Gastroesophageal sphincter (tissue), 4 donors: ENCODE measurements at places on chromosomes 3 and 15.

DNA sequence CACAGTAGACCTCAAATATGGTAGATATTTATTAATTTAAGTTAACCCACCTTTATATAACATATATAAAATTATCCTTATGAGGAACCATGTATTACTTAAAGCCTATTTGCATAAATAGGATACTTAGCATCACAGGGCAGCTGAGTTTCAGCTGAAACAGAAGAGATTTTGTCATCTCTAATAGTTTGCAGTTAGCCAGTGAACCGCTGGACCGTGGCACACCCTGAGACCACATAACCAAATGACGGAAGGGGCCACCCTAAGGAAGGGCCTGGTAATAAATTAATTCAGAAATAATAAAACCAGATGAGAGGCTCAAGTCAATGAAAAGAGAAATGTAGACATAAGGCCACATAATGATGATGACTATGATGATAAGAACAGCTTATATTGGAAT is 107.7 kb downstream of the MYO5A start:
- ATAC-seq: no peak

GRCh38 chr3:182104881-182105280 is 393.2 kb downstream of the SOX2 start:
- ATAC-seq: no peak

GRCh38 chr15:42716626-42717025 is 20.3 kb downstream of the CDAN1 start:
- no peak for ATAC-seq

DNA sequence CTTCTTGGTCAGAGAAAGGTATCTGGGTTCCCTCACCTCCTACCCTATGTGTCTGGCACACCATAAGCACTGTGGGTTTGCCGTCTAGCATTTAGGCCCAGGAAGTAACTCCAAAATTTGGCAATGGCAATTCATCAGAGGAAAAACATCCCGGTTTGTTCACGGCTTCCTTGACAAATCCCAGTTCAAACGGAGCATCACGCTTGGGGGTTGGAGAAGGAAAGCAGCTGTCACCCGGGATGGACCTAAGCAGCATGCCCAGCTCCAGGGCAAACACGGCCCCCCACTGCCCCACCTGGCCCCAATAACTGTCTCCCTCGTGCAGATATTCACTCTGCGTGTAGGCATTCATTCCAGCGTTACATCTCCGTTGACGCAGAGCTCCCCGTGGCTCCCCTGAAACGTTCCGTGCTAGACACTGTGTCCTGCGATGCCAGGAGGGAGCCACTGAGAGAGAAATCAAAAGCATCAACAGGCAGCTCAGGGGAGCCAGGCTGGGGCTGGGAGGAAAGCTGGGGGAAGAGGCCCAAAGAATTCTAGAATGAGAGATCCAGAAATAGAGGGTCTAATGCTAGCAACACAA is 41.4 kb downstream of the NTRK3 start:
- no peak for ATAC-seq

DNA sequence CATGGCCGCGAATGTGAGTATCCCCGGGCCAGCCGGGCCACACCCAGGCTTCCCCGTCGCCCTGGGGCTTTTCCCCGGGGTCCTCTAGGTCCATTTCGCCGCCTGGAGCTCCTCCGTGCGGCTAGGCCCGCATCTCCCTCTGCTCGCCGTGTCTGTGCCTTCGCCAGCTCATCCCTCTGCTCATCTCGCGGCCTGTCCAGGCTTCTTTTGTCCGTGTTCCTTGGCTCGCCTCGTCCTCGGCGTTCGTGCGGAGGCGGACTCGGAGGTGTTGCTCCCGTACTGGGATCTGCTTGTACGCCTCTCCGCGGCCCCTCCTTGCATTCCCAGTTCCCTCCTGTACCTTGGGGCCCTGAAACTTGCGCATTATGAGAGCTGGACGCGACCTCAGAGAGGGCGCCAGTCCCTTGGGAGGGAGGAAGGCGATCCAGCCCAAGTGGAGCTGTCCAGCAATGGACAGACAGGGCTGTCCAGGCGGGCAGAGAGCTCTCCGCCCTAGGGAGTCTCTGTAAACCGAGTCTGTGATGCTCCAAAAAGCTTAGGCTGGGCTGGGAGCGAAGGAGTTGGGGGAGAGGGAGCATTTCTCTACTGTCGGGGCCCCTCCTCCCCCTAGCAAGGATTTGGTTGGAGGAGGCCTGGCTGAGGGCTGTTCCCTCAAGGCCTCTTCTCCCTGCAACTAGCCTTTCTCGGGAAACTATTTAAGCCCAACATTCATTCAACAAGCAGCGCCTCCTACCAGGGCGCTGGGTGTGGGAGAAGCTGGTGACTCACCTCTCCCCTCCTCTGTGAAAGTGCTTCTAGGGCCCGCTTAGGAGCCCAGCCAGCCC is 553 bp downstream of the TMEM43 start:
- ATAC-seq: peak; percentile 66

DNA sequence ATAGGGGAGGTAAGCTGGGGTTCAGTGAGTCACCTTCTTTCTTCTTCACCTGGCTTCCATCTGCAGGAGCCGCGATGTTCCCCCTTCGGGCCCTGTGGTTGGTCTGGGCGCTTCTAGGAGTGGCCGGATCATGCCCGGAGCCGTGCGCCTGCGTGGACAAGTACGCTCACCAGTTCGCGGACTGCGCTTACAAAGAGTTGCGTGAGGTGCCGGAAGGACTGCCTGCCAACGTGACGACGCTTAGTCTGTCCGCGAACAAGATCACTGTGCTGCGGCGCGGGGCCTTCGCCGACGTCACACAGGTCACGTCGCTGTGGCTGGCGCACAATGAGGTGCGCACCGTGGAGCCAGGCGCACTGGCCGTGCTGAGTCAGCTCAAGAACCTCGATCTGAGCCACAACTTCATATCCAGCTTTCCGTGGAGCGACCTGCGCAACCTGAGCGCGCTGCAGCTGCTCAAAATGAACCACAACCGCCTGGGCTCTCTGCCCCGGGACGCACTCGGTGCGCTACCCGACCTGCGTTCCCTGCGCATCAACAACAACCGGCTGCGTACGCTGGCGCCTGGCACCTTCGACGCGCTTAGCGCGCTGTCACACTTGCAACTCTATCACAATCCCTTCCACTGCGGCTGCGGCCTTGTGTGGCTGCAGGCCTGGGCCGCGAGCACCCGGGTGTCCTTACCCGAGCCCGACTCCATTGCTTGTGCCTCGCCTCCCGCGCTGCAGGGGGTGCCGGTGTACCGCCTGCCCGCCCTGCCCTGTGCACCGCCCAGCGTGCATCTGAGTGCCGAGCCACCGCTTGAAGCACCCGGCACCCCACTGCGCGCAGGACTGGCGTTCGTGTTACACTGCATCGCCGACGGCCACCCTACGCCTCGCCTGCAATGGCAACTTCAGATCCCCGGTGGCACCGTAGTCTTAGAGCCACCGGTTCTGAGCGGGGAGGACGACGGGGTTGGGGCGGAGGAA is 2.6 kb downstream of the ISLR2 start:
- no peak for ATAC-seq

DNA sequence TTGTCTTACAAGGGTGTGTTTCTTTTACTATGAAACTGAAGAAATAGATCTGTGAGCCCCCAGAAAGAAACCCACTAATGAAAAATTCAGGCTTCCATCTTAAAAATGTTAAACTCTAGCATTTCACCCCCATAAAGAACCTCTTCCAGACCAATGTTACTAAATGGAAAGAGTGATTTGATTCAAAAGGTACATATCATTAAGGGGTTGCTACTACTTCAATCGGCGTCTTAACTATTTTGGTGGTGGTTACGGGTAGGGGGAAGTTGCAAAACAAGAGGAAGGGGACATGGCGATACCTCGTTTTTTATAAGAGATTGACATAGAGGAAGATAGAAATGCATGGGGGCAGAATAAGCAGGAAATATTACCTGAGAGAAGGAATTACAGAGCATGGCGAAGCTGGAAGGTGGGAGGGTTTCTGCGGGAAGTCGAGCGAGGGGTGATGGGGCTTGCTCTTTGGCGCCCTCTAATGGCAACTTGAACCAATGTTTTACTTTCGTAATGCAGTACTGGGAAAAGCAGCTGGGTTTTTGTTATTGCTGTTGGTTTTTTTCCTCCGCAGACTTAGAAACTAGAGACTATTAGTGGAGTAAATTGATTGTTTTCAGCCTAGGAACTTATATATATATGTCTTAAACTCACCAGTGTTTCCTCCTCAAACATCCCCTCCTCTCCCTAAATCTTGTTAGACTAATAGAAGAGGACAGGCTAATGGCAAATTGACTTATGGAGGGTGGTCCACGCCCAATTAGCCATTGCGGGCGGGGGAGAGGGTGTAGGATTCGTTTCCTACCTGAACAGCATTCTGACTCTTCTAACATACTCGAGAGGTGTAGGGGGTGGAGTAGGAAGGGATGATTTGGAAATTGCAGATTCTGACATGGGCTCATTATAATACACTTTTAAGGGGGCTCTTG is 11.3 kb upstream of the SOX2 start:
- ATAC-seq: no peak

DNA sequence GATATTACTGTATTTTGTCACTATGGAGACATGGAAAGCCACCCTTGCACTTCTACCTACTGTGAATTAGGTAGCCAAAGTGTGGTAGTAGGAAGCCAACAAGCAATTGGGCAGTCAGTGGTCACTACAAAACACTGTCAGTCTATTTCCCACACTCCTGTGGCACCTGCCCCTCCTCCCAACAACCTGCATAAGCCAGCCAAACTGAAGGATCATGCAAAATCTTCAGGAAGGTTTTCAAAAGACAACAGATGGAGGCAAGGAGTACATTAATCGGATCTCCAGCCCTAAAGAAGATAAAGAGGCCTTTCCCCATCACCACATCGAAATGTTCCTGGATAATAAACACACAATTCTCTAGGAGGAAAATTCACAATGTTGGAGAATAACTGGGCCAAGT is 11.9 kb downstream of the POMGNT2 start:
- no peak for ATAC-seq

DNA sequence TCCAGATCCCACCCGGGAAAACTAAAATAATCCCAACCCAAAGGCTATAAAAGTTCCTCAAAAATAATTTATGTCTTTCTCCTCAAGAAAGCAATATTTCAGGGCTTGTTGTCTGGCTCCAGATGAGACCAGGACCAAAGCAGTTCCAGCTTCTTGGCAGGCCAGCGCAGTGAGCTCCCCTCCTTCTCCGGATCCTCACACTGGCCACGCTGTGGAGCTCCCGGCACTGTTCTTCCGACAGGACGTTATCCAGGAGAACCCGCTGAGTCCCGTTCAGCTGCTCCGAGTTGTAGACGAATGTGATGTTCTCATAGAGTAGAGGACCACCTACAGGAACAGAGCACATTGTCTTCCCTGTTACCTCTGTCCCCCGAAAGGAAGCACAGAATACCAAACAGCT is 146.3 kb downstream of the P3H2 start:
- ATAC-seq: no peak

GRCh38 chr3:168839653-168840052 is 743.9 kb upstream of the GOLIM4 start:
- no peak for ATAC-seq

- ATAC-seq: no peak
Measured at GRCh38 chr15:79436037-79436780, 4.1 kb downstream of the MINAR1 start.

- ATAC-seq: no peak
Measured at GRCh38 chr3:113174801-113175485, 36.4 kb upstream of the BOC start.

DNA sequence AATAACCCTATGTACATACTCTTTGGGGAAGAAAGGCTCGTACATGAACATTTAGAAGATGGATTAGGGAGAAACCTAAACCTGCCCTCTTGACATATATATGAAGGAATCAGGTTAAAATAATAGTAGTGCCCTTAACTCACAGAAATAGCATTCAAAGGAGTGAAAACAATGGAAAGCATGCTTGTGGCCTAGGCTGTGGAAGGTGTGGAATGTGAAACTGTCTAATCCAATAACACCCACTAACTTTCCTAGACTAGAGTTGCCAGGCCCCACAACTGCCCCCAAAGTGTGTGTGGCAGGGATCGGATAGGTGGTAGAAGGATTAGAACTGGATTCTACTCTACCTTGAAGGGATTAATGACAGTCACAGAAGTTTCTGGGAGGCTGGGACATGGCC is 317.4 kb upstream of the LRRFIP2 start:
- ATAC-seq: no peak

GRCh38 chr3:25021816-25022215 is 406.2 kb upstream of the RARB start:
- ATAC-seq: no peak

DNA sequence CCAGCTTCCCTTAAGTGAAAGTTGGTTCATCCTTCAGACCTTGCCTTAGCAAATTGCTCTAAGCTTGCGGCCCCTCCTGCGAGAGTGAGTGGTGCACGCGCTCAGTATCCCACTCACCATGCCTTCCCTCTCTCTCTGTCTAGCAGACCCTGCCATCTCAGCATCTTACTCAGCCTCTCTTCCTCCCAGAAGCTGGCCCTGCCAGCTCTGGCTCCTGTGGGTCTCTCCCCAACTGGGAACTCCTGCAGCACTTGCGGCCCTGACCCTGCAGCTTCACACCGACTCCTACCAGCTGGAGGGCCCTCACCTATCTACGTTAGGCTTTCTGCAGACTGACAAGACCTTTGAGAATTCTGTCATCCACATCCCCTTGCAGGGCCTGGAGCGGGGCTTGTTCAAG is 286.1 kb upstream of the TLE3 start:
- ATAC-seq: no peak

- no peak for ATAC-seq
Measured at GRCh38 chr3:195082811-195083210, 188.1 kb downstream of the XXYLT1 start.

DNA sequence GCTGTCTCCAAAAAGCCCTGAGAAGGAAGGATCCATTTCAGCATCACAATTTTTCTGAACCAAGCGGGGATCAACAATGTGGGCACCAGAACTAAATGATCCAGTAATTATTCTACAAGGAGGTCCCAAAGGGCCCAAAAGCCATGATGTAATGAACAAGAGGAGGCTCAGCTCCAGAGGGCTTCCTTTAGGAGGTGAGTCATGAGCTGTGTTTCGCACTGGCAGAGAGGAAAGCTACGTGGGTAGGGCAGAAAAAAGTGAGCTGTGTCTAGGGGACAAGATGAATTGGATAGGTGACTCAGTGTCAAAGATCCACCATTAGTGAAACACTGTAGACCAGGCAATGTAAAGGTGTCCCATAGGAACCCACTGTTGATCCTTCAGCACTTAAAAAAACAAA is 113.4 kb downstream of the RORA start:
- no peak for ATAC-seq

DNA sequence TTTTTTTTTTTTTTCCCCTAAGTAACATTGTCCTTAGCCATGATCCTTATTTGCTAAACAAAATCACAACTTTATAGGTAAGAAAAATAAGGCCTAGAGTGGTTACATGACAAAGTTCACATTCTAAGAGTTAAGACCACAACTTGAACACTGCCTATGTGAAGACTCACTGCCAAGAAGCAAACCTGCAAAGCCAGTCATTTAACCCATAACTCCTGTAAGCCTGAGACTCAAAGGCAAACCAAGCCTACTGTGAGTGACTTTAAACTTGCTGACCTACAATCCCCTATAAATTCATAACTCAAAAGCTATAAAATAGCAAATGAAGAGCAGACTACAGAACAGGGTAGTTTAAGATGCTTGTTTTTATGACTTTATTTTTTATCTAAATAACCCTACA is 12.9 kb upstream of the ANKRD28 start:
- ATAC-seq: no peak

GRCh38 chr15:27675571-27675970 is 423.5 kb downstream of the OCA2 start:
- ATAC-seq: no peak
